ENCODE measurements at places on chromosomes 5 and 9.

- DNase-seq = no peak
These were observed 433.9 kb downstream of the BNC2 start for GRCh38 chr9:16436545-16436944.

DNA sequence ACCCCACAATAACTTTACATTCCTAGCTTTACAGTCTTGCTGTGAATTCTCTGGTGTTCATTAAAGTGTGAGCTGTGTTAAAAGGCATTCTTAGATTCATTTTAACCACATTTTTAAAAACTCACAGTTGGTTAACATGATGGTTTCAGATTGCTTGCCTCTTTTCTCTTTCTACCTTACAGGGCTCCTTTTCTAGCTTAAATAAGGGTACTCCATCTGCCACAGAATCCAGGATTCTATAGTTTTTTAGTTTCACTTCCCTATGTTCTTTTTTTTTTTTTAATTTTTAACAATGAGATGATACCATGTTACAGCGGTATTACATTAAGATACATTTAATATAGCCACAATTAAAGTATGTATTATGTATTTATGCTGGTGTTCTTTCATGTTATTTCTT is 3.9 kb upstream of the FBXO4 start:
- no peak for DNase-seq

DNA sequence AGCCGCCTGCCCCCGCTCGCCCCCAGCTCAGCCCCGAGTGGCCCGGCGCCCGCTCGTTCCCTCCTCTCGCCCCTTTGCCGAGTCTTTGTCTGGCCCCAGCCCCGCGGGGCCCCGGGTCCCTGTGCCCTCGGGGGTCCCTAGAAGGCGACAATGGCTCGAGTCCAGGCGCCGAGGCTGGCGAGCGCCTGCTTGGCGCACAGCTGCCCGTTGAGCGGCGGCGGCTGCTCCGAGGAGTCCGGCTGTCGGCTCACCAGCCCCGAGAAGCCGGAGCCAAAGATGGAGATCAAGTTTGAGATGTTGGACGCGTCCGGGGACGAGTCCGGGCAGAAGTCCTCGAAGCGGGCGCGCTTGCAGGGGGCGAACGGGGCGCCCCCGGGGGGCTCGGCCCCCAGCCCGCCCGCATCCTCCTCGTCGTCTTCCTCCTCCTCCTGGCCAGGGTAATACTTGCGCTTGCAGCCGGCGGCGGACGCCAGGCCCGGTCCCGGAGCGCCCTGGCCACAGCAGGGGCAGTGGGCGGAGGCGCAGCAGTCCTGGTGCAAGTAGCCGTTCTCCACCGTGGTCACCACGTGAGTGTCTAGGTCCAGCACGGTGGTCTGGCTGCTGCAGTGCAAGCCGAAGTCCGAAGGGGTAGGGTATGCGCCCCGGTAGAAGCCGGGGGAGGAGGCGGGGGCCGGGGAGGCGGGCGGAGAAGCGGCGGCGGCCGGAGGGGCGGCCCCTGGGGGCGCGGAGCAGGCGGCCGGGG is 1.2 kb downstream of the IER5L start:
- no peak for DNase-seq

- DNase-seq = no peak
These were observed 235.3 kb downstream of the PRDM9 start for GRCh38 chr5:23742701-23743100.

- DNase-seq = no peak
These were observed 51.1 kb upstream of the MIER3 start for GRCh38 chr5:57002959-57003485.

DNA sequence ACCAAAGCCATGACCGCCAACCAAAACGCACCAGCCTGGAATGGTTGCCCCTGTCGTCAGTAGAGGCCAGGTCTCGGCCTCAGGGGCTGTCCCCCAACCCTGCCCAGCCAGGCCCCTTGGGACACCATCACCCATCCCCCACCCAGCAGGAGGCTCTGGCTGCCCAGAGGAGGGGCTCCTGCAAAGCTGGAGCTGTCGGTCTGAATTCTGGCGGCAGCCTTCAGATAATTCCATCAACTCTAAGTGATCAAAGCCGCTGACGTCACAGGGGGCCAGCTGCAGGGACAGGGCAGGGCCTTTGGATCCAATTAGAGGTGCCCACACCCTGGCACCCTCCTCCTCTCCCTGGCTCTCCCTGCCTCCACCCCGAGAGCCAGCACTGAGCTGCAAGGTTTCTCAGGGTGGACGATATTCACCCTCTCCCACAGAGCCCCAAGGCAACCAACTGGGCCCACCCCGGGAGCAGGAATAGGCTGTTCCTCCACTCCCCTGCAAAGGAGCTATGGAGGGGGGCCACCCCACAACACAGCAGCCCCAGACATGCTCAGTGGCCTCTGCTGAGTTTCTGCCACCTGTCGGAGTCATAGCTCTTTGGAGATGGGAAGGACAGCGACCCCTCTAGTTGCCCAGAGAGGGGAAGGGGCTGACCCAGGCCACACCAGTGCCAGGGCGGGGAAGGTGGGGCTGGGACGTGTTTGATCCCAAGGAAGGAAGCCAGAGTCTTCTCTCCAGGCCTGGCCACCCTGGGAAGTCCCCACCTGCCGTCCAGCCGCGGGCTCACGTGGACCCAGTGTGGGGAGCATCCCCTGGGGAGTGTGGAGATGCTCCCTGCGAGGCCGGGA is 78.4 kb downstream of the NTNG2 start:
- no peak for DNase-seq

DNA sequence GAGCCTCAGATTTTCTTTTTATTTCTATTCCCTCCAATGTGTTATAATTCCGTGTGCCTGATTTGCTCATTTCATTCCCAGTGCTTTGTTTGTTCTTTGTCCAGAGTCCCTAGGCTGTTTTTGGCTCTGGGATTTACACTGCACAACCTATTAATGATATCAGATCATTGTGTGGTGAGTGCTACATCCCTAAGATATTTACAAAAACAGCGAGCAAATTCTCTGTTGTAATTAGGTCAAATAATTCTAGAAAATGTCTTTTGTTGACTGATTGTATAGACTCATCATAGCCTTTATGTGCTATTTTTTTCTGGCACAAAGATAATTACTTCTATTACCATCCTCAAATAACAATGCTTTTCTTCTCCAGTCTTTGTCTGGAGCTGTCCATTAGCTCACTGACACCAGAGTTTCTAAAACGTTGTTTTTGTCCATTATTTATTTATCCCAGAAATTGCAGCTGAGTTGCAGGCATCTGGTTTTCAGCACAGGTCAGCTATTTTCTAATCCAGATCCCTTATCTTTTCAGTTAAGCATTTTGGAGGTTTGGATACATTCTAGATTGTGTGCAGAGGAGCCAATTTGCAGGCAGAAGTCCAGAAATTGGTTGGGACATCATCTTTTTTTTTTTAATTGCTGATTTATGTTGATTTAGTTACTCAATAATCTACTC is 379.9 kb upstream of the DMAC1 start:
- no peak for DNase-seq

GRCh38 chr5:54440456-54440893 is 15.0 kb upstream of the HSPB3 start:
- no peak for DNase-seq

DNA sequence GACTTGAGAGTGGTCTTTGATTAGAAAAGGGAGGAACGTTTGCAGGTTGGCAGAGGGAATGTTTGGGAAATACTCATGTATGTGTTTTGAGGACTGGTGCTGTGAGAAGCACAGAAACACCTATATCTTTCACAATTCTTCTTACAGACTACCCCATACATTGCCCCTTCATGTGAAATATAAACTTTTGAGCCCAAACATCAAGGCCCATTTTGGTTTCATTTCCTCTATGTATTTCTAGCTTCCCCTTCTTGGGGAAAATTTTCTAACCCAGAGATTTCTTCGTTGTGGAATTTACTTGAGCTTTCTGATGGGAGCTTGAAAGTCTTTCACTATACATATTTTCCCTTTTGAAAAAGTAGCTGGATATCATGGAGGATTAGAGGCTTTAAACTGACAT is 67.6 kb downstream of the FYB1 start:
- no peak for DNase-seq

- no peak for DNase-seq
These were observed 9.1 kb downstream of the SPATA31E1 start for GRCh38 chr9:87891754-87892153.
